ENCODE measurements at places on chromosomes 13 and 19.

GRCh38 chr19:51695702-51696315 is 2.7 kb downstream of the SPACA6 start:
- DNase-seq = no peak

GRCh38 chr19:27679399-27679798 is 1533.6 kb downstream of the UQCRFS1 start:
- no peak for DNase-seq

DNA sequence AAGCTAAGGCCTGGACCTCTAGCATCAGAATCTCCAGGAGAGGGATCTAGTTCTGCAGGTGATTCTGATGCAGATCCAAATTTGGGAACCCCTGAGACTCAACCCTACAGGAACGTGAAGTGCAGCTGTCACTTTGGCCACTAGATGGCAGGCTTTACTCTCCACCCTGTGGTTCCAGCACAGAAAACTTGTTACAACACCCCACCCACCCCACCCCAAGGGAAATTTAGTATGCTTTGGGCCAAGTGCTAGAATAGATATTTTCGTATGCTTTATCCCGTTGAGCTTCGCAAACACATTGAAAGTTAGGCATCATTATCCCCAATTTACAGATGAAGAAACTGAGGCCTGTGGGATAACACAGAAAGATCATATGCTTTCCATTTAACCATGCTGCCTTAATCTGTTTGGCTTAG is 232.0 kb downstream of the B3GLCT start:
- DNase-seq = peak; percentile 45

DNA sequence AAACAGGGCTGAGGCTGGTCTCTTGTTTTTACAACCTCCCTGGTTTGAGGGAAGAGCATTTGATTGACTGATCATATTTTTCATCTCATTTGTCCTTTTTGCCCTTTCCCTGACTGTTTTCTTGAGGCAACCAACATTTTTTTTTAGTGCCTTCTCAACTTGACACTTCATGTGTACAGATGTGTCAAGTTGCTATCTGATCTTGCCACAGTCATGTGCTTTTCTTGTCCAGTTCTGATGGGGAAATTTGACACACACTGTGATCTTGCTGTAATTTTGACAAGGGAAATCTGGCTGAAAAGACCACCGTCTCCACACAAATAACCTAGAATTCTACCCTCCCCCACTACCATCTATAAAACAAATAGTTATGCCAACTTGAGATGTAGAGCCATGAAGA is 329.6 kb downstream of the KCTD12 start:
- DNase-seq = no peak

- peak; percentile 45 for DNase-seq
These were observed 14.5 kb upstream of the ICAM3 start for GRCh38 chr19:10353793-10354391.

DNA sequence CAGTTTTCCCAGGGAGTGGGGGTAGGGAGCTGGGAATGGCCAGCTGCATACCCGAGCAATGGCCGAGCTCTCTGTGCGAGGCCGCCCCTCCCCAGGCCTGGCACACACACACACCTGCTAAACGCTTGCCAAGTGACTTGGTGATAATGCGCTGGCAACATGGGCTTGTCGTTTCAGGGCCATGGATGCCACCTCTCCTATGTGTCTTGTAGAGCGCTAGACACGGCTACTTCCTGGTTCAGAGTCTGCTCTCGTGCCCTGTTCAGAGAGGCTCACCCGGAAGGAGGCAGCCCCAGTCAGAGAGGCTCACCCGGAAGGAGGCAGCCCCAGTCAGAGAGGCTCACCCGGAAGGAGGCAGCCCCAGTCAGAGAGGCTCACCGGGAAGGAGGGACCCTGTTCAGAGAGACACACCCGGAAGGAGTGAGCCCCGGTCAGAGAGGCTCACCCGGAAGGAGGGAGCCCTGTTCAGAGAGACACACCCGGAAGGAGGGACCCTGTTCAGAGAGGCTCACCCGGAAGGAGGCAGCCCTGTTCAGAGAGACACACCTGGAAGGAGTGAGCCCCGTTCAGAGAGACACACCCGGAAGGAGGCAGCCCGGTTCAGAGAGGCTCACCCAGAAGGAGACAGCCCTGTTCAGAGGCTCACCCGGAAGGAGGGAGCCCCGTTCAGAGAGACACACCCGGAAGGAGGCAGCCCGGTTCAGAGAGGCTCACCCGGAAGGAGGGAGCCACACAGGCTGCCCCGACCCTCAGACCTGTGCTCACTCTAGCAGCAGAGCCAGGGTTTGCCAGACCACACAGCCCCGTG is 4.2 kb downstream of the ADPRHL1 start:
- DNase-seq = no peak

DNA sequence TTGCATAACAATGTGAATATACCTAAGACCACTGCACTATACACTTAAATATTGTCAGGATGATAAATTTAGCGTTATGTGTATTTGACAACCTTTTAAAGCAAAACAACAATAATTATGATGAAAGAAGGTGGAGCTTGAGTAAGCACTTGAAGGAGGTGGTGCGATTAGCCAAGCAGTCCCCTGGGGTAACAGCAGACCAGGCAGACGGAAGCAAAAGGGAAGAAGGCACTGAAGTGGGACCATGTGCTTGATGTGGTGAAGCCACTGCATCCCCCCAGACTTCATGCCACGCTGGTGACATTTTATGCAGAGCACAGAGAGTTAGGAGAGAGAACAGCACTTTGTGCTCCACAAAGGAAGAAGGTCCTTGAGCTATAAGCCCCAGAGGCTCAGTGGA is 58.3 kb upstream of the ZNF507 start:
- DNase-seq = no peak

GRCh38 chr13:34863360-34864135 is 78.5 kb upstream of the NBEA start:
- DNase-seq = peak; percentile 91

- no peak for DNase-seq
These were observed 222.8 kb downstream of the PCDH20 start for GRCh38 chr13:61192826-61193225.
